ENCODE measurements at places on chromosomes 2 and 18. TPM values are rescaled to one million over a fixed set of nuclear protein-coding genes. Genes with fewer than 3 reads are reported as not detected.

- peaks cover 33% of the 10 kb centered on the region for H3K36me3 ChIP-seq
- H3K27ac ChIP-seq, result no peak overlapping the region
- no peak overlapping the region for H3K4me3 ChIP-seq
- no peaks in the 10 kb centered on the region for H3K27me3 ChIP-seq
These were observed 47.4 kb downstream of the ITGB1BP1 start for GRCh38 chr2:9375857-9376428.

DNA sequence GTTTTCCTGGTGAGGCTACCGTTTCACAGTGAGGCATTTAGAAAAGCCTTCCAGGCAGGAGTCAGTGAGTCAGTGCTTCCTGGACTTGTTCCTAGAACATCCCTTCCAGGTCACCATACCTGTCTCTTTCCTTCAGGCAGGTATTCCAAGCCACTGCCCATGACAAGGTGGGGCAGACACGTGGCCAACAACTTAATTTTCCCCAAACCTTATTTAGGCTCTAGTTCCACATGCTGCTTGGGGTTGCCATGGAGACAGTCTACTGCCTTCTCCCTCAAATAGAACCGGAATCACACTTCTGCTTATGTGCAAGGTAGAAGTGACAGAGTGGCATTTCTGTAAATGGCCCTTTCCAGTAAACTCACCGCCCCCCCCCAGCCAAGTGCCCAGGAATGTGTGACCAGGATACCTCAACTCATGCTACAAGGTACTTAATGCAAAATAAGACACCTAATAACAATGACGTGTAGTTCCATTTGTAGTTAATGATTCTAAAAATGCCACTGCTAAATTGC is 258.3 kb downstream of the PRKCE start:
- H3K4me1 ChIP-seq, result peaks cover 21% of the 10 kb centered on the region
- DNase-seq, result peak; percentile 93
- no peaks in the 10 kb centered on the region for H3K36me3 ChIP-seq
- H3K27me3 ChIP-seq, result no peaks in the 10 kb centered on the region
- peak overlapping the region; percentile 16 for H3K27ac ChIP-seq
- no peak overlapping the region for H3K4me3 ChIP-seq

- DNase-seq, result no peak
- no peak overlapping the region for H3K4me3 ChIP-seq
- no peaks in the 10 kb centered on the region for H3K36me3 ChIP-seq
- H3K27me3 ChIP-seq, result no peaks in the 10 kb centered on the region
These were observed 40.0 kb downstream of the PKDCC start for GRCh38 chr2:42087857-42088195.

GRCh38 chr2:203071148-203071547 is 56.5 kb downstream of the NBEAL1 start:
- H3K36me3 ChIP-seq, result peaks cover 7% of the 10 kb centered on the region
- no peak overlapping the region for H3K4me3 ChIP-seq
- no peak overlapping the region for H3K27ac ChIP-seq

DNA sequence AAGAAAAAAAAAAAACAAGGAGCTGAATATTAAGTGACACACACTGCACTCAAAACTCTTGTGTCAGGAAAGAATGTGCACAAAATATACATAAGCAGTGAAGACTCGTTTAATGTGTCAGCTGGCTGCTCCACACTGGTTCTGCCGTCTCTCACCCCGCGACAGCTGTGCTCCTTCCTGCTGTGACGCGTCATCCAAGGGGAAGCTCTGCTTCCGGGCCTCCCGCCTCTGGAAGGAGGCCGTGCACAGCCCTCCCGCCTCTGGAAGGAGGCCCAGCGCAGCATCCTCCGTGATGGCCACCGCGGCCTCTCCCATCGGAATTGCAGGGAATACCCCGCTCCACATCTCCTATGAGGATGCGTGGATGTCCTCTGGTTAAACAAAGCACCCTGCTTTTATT is 151.0 kb downstream of the HDAC4 start:
- H3K27me3 ChIP-seq, result no peaks in the 10 kb centered on the region
- H3K4me1 ChIP-seq, result peaks cover 29% of the 10 kb centered on the region
- no peaks in the 10 kb centered on the region for H3K36me3 ChIP-seq
- H3K4me3 ChIP-seq, result no peak overlapping the region
- no peak for DNase-seq

The PLEK gene
- total RNA-seq, result not detected

The RNF152 gene
- 2.8 TPM for total RNA-seq

The IL36G gene
- 0.62 TPM for total RNA-seq
